ENCODE measurements at places on chromosomes 7 and 10.

DNA sequence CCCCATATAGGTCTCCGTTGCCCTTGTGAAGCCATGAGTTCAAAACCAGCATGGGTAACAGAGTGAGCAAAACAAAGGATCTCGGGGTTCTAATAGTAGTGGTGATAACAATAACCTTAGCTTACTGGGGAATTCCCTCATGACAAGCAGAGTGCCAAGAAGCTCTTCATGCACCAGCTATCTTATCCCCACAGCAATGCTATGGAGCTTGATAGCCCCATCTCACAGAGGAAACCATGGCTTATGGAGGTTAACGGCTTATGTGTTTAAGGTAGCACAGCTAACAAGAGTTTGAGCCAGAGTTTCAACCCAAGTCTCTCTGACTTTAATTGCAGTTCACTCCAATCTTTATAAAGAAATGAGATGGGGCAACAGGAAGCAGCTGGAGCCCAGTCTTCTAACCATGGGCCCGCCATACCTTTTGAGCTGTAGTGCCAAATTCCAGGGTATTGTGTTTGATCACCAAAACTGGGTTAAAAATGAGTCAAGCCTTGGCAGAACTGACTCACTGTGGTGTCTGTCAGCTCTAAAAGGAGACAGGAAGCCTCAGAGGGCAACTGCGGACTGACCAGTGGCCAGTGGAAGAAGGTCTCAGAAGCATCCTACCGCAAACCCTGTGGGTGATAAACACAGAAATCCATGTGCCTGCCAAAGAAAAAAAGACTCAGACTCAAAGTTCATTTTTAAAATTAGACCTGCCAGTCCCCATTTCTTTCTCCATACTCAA is 16.5 kb upstream of the PLAU start:
- no peak for DNase-seq

- DNase-seq = no peak
Measured at GRCh38 chr7:48084727-48085432, 4.2 kb upstream of the UPP1 start.

GRCh38 chr7:40749877-40750276 is 615.1 kb downstream of the SUGCT start:
- no peak for DNase-seq

GRCh38 chr7:55078465-55079372 is 59.9 kb downstream of the EGFR start:
- DNase-seq = no peak

Data from posterior cingulate gyrus (tissue), 11 donors.